ENCODE measurements at places on chromosomes 3 and 15.

GRCh38 chr3:39255503-39256325 is 24.1 kb downstream of the CX3CR1 start:
- no peak for DNase-seq

DNA sequence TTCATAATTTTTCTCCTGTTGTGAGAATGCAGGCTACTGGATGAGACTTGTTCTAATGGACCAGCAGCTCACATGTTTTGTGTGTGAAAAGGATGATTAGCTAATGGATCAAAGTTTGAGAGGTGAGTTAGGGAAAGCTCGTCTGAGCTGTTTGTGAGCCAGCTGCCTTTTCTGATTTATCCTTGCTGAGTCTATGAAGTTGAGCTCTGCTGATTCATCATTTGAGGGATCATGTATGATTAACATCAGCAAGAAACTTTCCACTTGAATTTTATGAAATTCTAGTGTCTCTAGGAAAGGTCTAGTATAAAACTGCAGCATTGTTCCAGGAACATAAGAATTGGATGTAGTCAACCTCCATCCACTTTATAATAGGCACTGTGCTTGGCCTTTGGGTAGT is 698.7 kb downstream of the NTRK3 start:
- DNase-seq = no peak

DNA sequence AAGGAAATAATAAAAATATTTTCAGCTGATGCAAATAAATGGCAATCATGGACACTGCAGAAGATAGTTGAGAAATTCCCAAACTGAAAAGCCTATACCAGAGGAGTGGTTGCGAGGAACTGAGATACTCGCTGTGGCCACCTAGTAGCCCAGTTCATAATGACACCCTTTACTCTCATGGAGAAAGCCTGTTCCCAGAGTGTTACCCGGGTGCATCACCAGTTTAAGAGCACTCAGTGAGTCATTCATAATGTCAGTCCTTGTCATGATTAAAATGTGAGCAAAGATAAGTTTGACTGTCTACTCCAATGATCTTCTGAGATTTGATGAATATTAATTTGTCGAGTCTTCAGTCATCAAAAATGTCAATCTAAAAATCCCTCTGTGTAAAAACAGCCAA is 138.4 kb upstream of the LRRC3B start:
- DNase-seq = no peak

- peak; percentile 0 for DNase-seq
Observed at GRCh38 chr15:64461721-64462162, 1.4 kb downstream of the ZNF609 start.

- no peak for DNase-seq
Observed at GRCh38 chr15:28165791-28166190, 66.7 kb upstream of the OCA2 start.

GRCh38 chr3:94098452-94098851 is 35.6 kb downstream of the NSUN3 start:
- no peak for DNase-seq

DNA sequence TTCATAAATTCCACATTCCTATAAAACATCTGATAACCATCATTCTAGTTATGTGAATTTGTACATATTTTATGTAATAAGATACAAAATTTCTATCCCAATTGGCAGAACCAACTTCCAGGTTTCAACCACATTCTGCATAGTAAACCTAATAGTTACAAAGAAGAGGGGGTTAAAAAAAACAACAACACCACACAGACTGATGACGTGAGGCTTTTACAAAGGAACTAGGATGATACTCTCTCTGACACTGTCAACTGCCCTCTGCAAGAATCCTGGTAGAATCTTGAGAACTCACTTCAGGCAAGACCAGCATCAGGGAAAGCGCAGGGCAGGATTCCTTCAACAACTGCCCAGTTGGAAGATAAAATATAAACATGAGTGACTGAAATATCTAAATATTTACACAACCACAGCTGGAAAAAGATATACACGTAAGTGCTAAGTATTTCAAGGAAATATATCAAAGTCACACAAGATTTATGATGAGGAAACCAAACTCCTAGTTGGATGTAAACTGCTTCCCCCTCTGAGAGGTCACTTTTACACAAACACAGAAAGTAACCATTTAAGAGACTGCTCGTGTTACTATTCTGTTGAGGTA is 816.4 kb downstream of the ROBO1 start:
- DNase-seq = no peak

DNA sequence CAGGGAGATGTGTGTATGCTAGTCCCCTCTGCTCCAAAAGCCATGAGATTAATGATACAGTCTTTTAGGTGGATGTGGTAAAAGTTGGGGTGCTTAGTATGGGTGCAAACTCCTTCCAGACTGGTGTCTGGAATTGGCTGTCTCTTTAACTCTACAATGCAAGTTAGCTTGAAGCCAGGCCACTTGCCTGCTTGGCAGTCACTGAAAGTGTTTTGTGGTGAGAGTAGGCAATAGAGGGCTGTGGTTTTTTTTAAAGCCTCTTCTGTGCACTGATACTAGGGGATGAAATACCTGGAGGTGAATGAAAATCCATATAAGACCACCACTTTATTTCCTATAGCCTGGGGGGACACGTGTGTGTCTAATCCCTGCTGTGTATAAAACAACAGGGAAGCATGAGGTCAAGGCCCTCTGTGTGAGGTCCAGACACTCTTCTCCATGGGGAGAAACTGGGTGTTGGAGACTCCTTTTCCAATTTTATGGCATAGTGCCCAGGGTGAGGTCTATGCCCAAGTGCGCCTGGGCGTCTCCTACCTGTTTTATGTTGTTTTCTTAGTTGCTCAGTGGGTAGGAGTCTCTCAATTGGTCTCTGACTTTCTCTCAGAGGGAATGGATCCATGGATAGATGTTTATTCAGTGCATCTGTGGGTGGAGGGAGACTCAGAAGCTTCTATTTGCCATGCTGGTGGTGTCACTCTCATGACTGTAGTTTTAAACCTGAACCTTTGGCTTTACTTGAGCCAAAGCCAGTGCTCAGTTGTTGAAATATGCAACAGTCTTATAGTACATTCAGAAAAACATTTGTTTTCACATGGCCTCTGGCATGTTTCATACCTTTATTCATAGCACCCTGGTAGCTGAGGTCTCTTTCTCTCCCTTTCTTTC is 327.8 kb upstream of the ATP11B start:
- DNase-seq = no peak

- DNase-seq = no peak
Observed at GRCh38 chr3:32913790-32914446, 37.5 kb upstream of the CCR4 start.

- no peak for DNase-seq
Observed at GRCh38 chr3:142628801-142629200, 32.6 kb downstream of the PLS1 start.

GRCh38 chr15:31285772-31286261 is 40.8 kb upstream of the KLF13 start:
- DNase-seq = no peak
